ENCODE measurements at places on chromosomes 2 and 18.

DNA sequence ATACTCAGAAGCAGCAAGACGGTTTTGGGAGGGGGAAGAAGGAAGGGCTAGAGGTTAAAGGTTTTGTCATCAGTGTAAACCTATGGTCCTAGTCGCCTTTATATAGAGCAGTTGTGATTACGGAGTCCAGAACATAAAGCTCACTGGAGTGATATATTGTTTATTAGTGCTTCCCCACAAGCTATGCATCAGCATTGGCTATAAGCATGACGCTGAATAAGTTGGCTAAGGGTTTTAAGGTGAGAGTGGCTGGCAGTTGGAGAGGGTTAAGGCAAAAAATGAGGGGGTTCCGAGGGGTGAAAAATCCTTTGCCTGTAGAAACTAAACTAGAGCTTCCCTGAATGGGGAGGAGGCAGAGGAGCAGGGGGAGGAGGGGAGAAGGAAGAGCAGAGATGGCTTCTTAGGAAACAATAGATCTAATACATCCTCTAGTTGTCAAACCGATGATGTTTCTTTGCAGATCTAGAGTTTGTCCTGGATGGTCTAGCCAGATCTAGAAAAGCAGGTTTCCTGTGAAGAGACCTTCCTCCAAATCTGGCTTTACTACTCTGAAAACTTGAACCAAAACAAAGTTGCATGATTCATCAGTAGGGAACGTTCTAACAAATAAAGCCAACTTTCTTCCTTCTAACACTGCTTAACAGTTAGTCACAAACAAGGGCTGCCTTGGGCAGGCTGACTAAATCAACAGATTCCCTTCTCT, 2.5 kb downstream of the KLF7 start:
- no peak for DNase-seq

GRCh38 chr2:174577967-174578589, 19.5 kb downstream of the WIPF1 start:
- DNase-seq: peak; percentile 22

DNA sequence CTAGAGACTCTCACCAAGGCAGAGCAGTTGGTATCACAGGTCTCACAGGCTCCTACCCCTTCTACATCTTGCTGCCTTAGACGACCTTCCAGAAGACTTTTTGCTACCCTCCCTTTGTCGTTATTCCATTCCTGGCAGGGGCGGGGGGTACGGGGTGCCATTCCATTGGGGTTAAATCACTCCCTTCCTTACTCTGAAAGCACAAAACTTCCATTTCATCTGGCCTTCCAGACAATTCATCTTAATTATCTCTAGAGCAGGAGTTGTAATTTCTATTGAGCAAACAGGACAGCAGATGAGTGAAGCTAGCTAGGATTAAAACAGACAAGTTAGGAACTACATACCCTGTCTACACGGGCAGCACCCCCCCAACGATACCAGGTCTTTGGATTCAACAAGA, 276.2 kb upstream of the TANK start:
- DNase-seq: no peak

DNA sequence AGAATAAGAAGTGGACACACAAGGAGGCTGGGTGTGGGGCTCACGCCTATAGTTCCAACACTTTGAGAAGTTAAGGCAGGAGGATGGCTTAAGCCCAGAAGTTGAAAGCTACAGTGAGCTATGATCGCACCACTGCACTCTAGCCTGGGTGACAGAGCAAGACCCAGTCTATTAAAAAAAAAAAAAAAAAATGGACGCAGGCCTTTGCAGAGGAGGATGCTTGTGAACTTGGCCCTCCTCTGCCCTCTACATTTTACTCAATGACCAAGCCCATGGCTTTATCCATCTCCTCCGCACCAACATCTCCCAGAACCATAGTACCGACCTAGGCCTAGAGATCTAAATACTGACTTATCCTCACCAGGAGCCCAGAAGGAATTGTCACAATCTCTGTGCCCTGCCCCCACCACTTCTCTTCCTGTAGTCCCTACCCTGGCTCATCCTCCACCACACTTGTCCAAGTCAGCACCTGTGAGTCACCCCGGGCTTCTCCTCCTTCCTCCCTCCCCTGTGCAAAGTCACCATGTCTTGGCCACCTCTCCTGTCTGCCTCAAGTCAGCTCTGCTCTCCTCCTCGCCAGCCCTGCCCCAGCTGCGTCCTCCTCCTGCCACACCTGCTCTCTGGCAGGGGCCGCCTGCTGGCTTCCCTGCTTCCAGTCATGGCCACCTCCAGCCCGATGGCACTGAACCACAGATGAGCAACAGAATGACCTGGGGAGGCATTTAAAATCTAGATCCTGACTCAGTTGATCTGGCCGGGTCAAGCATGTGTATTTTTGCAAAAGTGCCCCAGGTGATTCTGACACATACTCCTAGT, 35.8 kb upstream of the ASPRV1 start:
- DNase-seq: no peak

- DNase-seq: no peak
Measured at GRCh38 chr2:100104718-100105677, 37.4 kb downstream of the AFF3 start.

Measured in stimulated activated CD8-positive, alpha-beta memory T cell treated with anti-CD3 and anti-CD28 coated beads, Interleukin-15, amount 100 ng/mL, for 1 hour (primary cell).